ENCODE measurements at places on chromosomes 1 and 21. TPM values are rescaled to one million over a fixed set of nuclear protein-coding genes. Genes with fewer than 3 reads are reported as not detected.

RIMKLA gene
- 6.5 TPM for total RNA-seq

PEA15 gene
- total RNA-seq, result 181 TPM

FMO4 gene
- total RNA-seq, result 6.3 TPM

KANK4 gene
- 0.09 TPM for total RNA-seq

TCP10L gene
- total RNA-seq, result 3.4 TPM

BCAR3 gene
- total RNA-seq, result 17.4 TPM

GBP5 gene
- total RNA-seq, result 0.88 TPM

TNFAIP8L2 gene
- 2.4 TPM for total RNA-seq

LCK gene
- total RNA-seq, result 1.3 TPM

RORC gene
- 1.3 TPM for total RNA-seq

CHODL gene
- 4.9 TPM for total RNA-seq

CDC42BPA gene
- total RNA-seq, result 37.1 TPM

LCE7A gene
- not detected for total RNA-seq

RAP1GAP gene
- 18.7 TPM for total RNA-seq

SMPDL3B gene
- total RNA-seq, result 0.48 TPM

NIT1 gene
- 28.0 TPM for total RNA-seq

AADACL4 gene
- not detected for total RNA-seq

ZNF648 gene
- not detected for total RNA-seq

FAM72C gene
- not detected for total RNA-seq

RGS8 gene
- total RNA-seq, result 0.33 TPM

SNX7 gene
- 20.1 TPM for total RNA-seq

FLG2 gene
- total RNA-seq, result not detected

KLHL21 gene
- 61.4 TPM for total RNA-seq

DAB1 gene
- 10.8 TPM for total RNA-seq

MAGI3 gene
- total RNA-seq, result 8.1 TPM

ILDR2 gene
- total RNA-seq, result 5.4 TPM

SPATA17 gene
- total RNA-seq, result 2.5 TPM

GCSAML gene
- not detected for total RNA-seq

PI4KB gene
- 54.7 TPM for total RNA-seq

ENAH gene
- total RNA-seq, result 108 TPM

F13B gene
- not detected for total RNA-seq

TBX19 gene
- 0.65 TPM for total RNA-seq

FMN2 gene
- total RNA-seq, result not detected

RNF186 gene
- total RNA-seq, result not detected

TAS1R1 gene
- total RNA-seq, result not detected

NTMT2 gene
- total RNA-seq, result 7.4 TPM

GSTM5 gene
- total RNA-seq, result 13.0 TPM

TRIM67 gene
- 0.06 TPM for total RNA-seq

EBNA1BP2 gene
- 29.7 TPM for total RNA-seq

AIRE gene
- total RNA-seq, result not detected

EPHA8 gene
- not detected for total RNA-seq

TMEM81 gene
- 3.4 TPM for total RNA-seq

E2F2 gene
- total RNA-seq, result 0.40 TPM

Measured in right cardiac atrium (tissue), 5 donors.